ENCODE measurements at places on chromosomes 16 and 17.

DNA sequence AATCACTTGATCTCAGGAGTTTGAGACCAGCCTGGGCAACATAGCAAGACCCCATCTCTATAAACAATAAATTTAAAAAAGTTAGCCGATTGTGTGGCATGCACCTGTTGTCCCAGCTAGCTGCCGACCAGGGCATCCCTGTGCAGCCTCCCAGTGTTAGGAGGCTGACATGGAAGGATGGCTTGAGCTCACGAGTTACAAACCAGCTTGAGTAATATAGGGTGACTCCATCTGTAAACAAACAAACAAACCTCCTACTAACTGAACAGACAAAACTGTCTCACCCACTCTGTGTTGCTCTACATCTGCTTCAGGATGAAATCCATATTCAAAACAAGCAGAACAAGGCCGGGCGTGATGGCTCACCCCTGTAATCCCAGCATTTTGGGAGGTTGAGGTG, 6.9 kb upstream of the PRSS27 start:
- no peak for DNase-seq

GRCh38 chr17:32936894-32937500, 9.0 kb downstream of the TMEM98 start:
- DNase-seq: peak; percentile 47

DNA sequence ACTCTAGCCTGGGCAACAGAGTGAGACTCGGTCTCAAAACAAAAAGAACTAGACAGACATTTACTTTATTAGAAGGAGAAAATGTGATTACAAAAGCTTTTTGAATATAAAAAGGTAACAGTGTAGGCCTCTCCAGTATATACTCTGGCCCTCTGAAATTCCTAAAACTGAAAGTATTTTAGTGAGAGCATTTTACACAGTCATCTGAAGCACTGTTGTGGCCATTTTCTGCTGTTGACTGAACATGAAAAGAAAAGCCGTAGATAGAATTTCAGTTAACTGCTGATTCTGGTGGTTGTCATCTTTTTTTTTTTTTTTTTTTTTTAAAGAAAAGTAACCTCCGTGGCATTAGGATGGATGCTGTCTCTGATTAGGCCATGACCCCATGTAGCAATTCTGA, 15.6 kb downstream of the DUSP14 start:
- DNase-seq: no peak

DNA sequence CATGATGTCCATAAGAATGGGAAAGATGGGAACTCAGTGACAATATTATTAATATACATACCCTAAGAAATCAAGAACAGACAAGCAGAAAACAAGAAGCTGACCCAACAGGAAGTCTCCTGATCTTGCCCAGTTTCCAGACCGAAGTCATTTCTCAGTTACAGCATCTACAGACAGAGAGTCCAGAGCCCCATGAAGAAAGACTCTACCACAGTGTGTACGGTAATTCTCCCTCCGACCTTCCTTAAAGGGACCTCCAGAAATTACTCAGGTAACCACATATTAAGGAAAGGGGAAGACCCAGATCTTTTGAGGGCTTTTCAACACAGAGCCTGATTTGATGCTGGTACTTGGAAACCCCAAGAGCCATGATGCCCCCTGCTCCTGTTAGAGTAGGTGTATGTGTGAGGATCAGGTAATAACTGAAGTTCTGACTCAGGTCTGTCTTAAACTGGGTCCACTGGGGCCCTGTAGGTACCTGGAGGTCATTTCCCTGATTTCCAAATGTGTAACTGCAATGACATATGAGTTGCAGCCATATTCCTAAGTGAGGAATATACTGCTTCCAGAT, 132.4 kb downstream of the ABCA8 start:
- no peak for DNase-seq

- DNase-seq: no peak
Measured at GRCh38 chr17:570388-570787, 144.3 kb downstream of the VPS53 start.

All from stimulated activated CD4-positive, alpha-beta T cell treated with anti-CD3 and anti-CD28 coated beads, Interleukin-1b, Interleukin-23, amount 100 ng/mL, for 1 hour (primary cell).